ENCODE measurements at places on chromosomes 1 and 21.

- DNase-seq, result peak; percentile 56
Measured at GRCh38 chr1:25810341-25811299, 9.1 kb upstream of the MTFR1L start.

- DNase-seq, result no peak
Measured at GRCh38 chr1:183838221-183838620, 33.3 kb downstream of the RGL1 start.

DNA sequence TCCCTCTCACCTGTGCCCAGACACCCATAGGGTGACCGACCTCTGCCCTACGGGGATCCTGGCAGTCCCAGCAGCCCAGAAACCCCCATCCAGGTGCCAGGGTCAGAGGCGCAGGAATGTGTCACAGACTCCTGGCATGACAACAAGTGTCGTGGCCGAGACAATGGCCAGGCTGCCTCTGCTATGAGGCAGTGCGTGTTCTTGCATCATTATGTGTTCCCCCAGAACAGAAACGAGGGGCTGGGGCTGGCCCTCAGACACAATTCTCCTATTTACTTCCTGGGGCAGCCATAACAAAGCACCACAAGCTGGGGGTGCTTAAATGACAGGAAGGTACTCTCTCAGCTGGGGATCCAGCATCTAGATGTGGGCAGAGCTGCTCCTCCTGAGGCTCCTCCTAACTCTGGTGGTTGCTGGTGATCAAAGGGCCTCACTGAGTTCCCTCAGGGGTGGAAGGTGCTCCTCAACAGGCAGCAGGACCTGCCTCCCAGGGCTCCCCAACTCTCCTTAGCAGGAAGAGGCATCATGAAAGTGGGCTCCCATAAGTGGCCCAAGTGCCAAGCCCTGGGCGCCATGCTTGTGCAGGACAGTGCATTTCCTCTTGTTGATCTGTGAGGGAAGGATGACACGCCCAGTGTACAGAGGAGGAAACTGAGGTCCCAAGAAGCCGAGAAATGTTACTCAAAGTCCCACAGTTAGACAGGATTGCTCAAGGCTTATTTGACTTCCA is 24.2 kb upstream of the BACE2 start:
- DNase-seq, result no peak

- no peak for DNase-seq
Measured at GRCh38 chr1:227765261-227766014, 30.2 kb downstream of the SNAP47 start.

- no peak for DNase-seq
Measured at GRCh38 chr21:27953340-27954045, 986.6 kb upstream of the ADAMTS5 start.

DNA sequence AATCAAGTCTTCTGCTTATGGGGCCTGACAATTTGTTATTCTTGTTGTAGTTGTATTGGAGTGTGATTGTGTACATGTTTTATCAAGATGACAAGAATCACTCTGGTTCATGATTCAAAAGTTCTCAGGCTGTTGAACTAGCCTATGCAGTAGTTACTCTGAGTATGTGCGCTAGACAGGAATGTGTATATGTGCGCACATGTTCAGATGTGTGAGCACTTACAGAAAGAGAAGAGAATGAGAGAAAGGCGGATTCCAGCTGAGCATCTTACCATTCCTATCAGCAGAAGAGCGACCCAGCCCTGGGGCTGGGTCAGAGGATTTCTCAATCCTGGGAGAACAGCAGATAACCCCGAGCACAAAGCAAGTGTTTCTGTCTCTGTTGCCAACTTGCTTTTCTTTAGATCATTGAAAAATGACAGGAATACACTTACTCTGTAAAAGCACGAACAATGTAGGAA is 110.8 kb upstream of the HOOK1 start:
- no peak for DNase-seq

- no peak for DNase-seq
Measured at GRCh38 chr1:219144658-219145315, 28.9 kb upstream of the LYPLAL1 start.

GRCh38 chr1:182768963-182769362 is 20.6 kb upstream of the NPL start:
- no peak for DNase-seq

All from NCI-H187 (cell line).